ENCODE measurements at places on chromosomes 2 and 18. TPM values are rescaled to one million over a fixed set of nuclear protein-coding genes. Genes with fewer than 3 reads are reported as not detected.

The UNC80 gene
- total RNA-seq, result 0.80 TPM

DNA sequence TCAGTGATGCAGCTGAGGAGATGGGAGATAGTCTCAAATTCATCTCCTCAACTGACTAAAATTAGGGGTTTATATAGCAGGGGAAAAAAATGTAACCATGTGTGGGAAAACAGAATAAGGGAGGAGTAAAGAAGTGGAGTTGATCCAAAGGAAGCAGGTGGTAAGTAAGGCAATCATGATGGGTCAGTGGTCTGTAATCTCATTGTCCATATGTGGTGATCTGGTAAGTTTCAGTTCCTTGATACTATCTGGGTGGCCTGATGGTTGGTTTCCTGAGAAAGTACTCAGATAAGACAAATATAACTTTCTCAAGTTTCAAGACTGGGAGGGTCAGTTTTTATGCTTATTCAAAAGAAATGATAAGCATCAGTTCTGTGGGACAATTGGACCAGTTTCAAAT lies 312.3 kb upstream of the KCNJ3 start:
- no peak overlapping the region for H3K4me3 ChIP-seq
- no peaks in the 10 kb centered on the region for H3K27me3 ChIP-seq
- H3K27ac ChIP-seq, result no peak overlapping the region
- DNase-seq, result no peak
- no peaks in the 10 kb centered on the region for H3K36me3 ChIP-seq

- H3K4me3 ChIP-seq, result no peak overlapping the region
- peaks cover 15% of the 10 kb centered on the region for H3K4me1 ChIP-seq
- H3K27ac ChIP-seq, result peak overlapping the region; percentile 35
- DNase-seq, result no peak
- H3K27me3 ChIP-seq, result no peaks in the 10 kb centered on the region
Measured at GRCh38 chr18:63253428-63254372, 65.9 kb downstream of the BCL2 start.

DNA sequence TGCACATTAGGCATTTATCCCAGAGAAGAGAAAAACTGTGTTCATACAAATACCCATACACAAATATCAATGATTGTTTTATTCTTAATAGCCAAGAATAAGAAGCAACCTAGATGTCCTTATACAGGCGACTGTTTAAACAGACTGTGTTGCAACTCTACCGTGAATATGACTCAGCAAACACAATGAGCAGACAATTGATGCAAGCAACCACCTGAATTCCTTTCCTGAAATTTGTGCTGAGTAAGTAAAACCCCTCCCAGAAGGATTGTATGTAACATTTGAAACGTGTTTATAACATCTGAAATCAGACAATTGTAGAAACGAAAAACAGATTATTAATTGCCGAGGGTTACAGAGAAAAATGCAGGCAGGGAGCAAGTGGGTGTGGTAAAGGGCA lies 621.9 kb upstream of the SOX11 start:
- no peaks in the 10 kb centered on the region for H3K36me3 ChIP-seq
- H3K27ac ChIP-seq, result no peak overlapping the region
- no peak for DNase-seq
- no peaks in the 10 kb centered on the region for H3K27me3 ChIP-seq

The WDR35 gene
- 10.9 TPM for total RNA-seq

The GAL3ST2 gene
- not detected for total RNA-seq

The WDR7 gene
- total RNA-seq, result 29.2 TPM

The EN1 gene
- 15.1 TPM for total RNA-seq

GRCh38 chr2:47725808-47726207 lies 57.1 kb upstream of the MSH6 start:
- DNase-seq, result no peak
- H3K27me3 ChIP-seq, result no peaks in the 10 kb centered on the region
- H3K4me1 ChIP-seq, result no peaks in the 10 kb centered on the region
- H3K27ac ChIP-seq, result no peak overlapping the region
- H3K36me3 ChIP-seq, result no peaks in the 10 kb centered on the region

DNA sequence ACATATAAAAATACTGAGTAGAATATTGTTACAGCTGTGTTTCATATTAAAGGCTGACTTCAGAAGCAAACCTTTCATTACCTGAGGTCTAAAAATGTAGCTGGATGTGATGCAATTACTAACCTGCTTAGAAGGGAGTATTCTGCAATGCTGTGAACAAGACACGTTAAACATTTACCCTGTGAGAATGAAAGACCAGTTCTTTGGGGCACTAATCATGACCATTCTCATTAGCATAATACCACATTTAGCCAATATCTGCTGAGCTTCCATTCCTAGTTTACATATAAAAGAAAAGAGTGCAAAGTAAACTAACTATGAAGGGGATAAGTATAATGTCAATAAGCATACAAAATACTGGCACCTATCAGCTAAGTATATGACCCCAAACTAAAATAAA lies 784.0 kb upstream of the KLHL29 start:
- H3K4me1 ChIP-seq, result no peaks in the 10 kb centered on the region
- H3K27ac ChIP-seq, result no peak overlapping the region
- H3K27me3 ChIP-seq, result no peaks in the 10 kb centered on the region
- DNase-seq, result no peak

GRCh38 chr2:8376603-8377410 lies 305.0 kb upstream of the ID2 start:
- no peak overlapping the region for H3K27ac ChIP-seq
- no peaks in the 10 kb centered on the region for H3K36me3 ChIP-seq
- no peak for DNase-seq
- H3K27me3 ChIP-seq, result no peaks in the 10 kb centered on the region
- H3K4me1 ChIP-seq, result no peaks in the 10 kb centered on the region

GRCh38 chr2:101388232-101388631 lies 929 bp upstream of the CREG2 start:
- no peak overlapping the region for H3K4me3 ChIP-seq
- H3K27ac ChIP-seq, result no peak overlapping the region
- H3K36me3 ChIP-seq, result no peaks in the 10 kb centered on the region

DNA sequence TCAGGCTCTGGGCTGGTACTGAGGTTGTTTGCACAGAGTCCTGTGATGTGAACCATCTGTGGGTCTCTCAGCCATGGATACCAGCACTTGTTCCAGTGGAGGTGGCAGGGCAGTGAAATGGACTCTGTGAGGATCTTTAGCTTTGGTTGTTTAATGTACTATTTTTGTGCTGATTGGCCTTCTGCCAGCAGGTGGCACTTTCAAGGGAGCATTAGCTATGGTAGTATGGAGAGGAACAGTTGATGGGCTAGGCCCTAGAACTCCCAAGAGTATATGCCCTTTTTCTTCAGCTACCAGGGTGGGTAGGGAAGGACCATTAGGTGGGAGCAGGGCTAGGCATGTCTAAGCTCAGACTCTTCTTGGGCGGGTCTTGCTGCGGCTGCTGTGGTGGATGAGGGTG lies 257.0 kb upstream of the GYPC start:
- no peak overlapping the region for H3K27ac ChIP-seq
- H3K27me3 ChIP-seq, result no peaks in the 10 kb centered on the region
- H3K36me3 ChIP-seq, result no peaks in the 10 kb centered on the region
- no peaks in the 10 kb centered on the region for H3K4me1 ChIP-seq
- DNase-seq, result no peak

- no peak overlapping the region for H3K4me3 ChIP-seq
- no peak for DNase-seq
- no peak overlapping the region for H3K27ac ChIP-seq
- no peaks in the 10 kb centered on the region for H3K27me3 ChIP-seq
- no peaks in the 10 kb centered on the region for H3K36me3 ChIP-seq
- no peaks in the 10 kb centered on the region for H3K4me1 ChIP-seq
Measured at GRCh38 chr2:169294001-169294675, 68.2 kb downstream of the LRP2 start.

DNA sequence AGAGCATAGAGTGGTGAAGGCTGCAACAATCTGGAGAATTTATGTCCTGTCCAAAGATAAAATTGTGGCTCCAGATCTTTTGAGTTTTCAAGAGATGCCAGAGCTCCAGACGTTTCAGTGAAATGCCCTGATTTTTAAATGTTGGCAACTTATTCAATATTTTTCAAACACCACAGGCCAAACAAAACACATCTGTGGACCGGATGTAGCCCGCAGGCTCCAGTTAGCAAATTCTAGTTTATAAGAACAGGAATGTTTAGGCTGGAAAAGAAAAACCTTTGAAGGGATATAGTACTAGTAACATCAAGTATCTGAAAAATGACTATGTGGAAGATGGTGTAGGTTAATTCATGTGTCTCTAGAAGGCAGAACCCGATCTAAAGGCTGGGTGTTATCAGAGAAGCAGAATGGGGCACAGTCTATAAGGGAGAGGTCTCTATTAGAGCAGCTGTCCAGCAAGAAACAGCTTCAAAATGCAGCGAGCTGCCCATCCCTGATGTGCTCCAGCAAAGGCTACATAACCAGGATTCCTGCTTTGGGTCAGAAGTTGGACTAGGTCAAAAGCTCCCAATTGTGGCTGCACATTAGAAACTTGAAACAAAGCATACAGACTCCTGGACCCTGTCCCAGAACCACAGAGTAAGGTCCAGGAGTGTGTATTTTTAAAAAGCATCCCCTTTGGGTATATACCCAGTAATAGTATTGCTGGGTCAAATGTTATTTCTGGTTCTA lies 105.9 kb downstream of the ANKRD44 start:
- no peaks in the 10 kb centered on the region for H3K27me3 ChIP-seq
- H3K27ac ChIP-seq, result no peak overlapping the region
- no peaks in the 10 kb centered on the region for H3K36me3 ChIP-seq
- H3K4me1 ChIP-seq, result peaks cover 20% of the 10 kb centered on the region

The CD28 gene
- total RNA-seq, result 0.08 TPM

The IL36G gene
- 13.4 TPM for total RNA-seq

DNA sequence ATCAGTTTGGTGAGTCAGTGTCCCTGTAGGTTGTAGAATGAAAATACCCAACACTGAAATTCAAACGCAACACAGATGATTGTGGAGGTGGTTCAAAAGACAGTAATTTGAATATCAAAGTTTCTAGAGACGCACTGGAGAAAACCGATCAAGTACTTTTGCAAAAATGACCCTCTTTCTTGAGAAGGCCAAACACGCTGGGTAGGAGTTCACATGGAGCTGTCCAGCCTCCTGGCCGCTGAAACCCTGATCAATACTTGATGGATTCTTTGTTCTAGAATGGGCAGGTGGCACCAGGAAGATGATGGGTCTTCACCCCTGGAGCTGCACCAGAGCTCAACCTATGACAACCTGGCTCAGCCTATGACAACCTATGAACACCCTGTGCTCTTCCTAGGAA lies 39.7 kb upstream of the UBE2F start:
- peaks cover 24% of the 10 kb centered on the region for H3K4me1 ChIP-seq
- no peak for DNase-seq
- H3K36me3 ChIP-seq, result no peaks in the 10 kb centered on the region

- H3K27ac ChIP-seq, result no peak overlapping the region
- no peak for DNase-seq
- H3K27me3 ChIP-seq, result no peaks in the 10 kb centered on the region
- H3K4me3 ChIP-seq, result no peak overlapping the region
- H3K36me3 ChIP-seq, result no peaks in the 10 kb centered on the region
Measured at GRCh38 chr2:175571078-175571653, 389.7 kb upstream of the ATP5MC3 start.

DNA sequence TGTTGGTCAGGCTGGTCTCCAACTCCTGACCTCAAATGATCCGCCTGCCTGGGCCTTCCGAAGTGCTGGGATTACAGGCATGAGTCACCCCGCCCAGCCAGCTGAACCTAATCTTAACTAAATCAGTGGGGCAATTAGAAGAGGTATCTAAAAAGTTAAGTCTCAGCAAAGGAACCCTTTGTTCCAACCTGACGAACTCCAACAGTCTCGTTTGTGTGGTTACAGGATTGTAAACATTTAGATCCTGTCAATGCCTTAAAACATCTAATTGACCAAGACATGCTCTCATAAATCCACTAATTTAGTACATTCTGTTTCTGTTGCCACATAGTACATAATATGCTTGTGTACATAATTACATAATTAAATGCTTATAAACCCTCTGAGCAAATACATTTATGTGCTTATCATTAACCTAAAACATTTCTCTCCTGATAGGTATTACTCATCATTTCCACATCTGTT lies 31.1 kb upstream of the STK39 start:
- no peaks in the 10 kb centered on the region for H3K4me1 ChIP-seq
- H3K27ac ChIP-seq, result no peak overlapping the region
- no peaks in the 10 kb centered on the region for H3K27me3 ChIP-seq

GRCh38 chr2:132646540-132647108 lies 23.4 kb downstream of the LYPD1 start:
- H3K4me1 ChIP-seq, result no peaks in the 10 kb centered on the region
- no peak for DNase-seq
- H3K27me3 ChIP-seq, result peaks cover 4% of the 10 kb centered on the region
- H3K27ac ChIP-seq, result no peak overlapping the region
- H3K36me3 ChIP-seq, result no peaks in the 10 kb centered on the region
- H3K4me3 ChIP-seq, result no peak overlapping the region

- H3K27ac ChIP-seq, result no peak overlapping the region
- H3K27me3 ChIP-seq, result no peaks in the 10 kb centered on the region
- no peaks in the 10 kb centered on the region for H3K36me3 ChIP-seq
- H3K4me1 ChIP-seq, result no peaks in the 10 kb centered on the region
Measured at GRCh38 chr2:129483366-129483765, 496.1 kb upstream of the RAB6C start.

GRCh38 chr2:220783671-220784070 lies 788.4 kb downstream of the EPHA4 start:
- H3K36me3 ChIP-seq, result no peaks in the 10 kb centered on the region
- no peak overlapping the region for H3K27ac ChIP-seq
- H3K4me3 ChIP-seq, result no peak overlapping the region
- no peaks in the 10 kb centered on the region for H3K27me3 ChIP-seq
- H3K4me1 ChIP-seq, result peaks cover 9% of the 10 kb centered on the region

The KIAA2012 gene
- 0.16 TPM for total RNA-seq

The DSC2 gene
- 26.2 TPM for total RNA-seq

DNA sequence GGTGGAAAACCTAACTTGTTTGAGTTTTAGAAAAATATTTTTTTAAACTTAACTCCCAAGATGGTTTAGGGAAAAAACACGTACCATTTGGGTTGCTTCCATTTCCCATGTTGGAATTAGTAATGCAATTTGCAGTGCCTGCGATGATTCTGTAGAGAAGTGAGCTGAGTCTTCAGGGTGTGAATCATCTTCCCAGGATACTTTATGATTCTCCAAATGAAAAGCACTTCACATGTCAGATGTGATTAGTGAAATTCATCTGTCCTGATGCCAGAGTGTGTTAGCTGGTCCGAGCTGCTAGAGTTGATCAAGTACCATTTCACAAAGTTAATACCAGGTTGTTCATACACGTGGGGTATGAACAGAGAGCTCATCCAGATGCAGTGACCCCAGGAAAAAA lies 59.1 kb downstream of the ACOXL start:
- H3K36me3 ChIP-seq, result no peaks in the 10 kb centered on the region
- no peak for DNase-seq
- no peak overlapping the region for H3K27ac ChIP-seq
- no peak overlapping the region for H3K4me3 ChIP-seq

DNA sequence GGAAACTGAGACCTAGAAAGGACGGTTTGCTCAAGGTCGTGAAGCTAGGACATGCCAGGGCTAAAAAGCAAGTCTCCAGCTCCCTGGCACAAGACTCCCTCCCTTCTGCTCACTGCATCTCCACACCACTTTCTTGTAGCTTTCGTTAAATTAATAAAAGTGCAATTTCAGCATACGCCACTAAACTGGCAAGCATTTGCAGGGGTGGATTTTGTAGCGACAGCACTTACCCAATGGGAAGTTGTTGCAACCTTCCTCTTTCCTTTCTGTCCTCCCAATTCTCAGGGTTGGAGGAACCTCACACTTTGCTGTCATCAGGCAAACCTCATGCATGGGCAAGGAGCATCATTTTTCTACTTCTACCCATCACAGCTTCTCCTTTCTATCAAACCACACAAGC lies 7.4 kb upstream of the RHOB start:
- H3K36me3 ChIP-seq, result no peaks in the 10 kb centered on the region
- no peak for DNase-seq
- H3K27me3 ChIP-seq, result no peaks in the 10 kb centered on the region
- peak overlapping the region; percentile 91 for H3K27ac ChIP-seq
- H3K4me1 ChIP-seq, result peaks cover 28% of the 10 kb centered on the region

All from suprapubic skin (tissue), 4 donors.